B cell (primary cell): ENCODE measurements at places on chromosomes 7 and 10. TPM values are rescaled to one million over a fixed set of nuclear protein-coding genes. Genes with fewer than 3 reads are reported as not detected.

Gene IL6
- 222 and 341 TPM in 2 replicates for polyA plus RNA-seq

Gene EPO
- 0.10 TPM in 1 of 2 replicates, not detected in the other for polyA plus RNA-seq

Gene STOX1
- polyA plus RNA-seq, result 0.07 and 0.81 TPM in 2 replicates

Gene PIK3AP1
- polyA plus RNA-seq, result 130 and 167 TPM in 2 replicates

Gene CPA4
- polyA plus RNA-seq, result not detected in 2 replicates

Gene TEX47
- not detected in 2 replicates for polyA plus RNA-seq

Gene CCNJ
- polyA plus RNA-seq, result 2.8 and 2.9 TPM in 2 replicates

Gene FAM200A
- 1.6 and 2.1 TPM in 2 replicates for polyA plus RNA-seq

Gene SSC4D
- polyA plus RNA-seq, result 0.16 TPM in 1 of 2 replicates, not detected in the other

Gene LRIT1
- not detected in 2 replicates for polyA plus RNA-seq

Gene CHN2
- polyA plus RNA-seq, result 0.74 and 1.4 TPM in 2 replicates

Gene EXOC4
- 15.3 and 16.7 TPM in 2 replicates for polyA plus RNA-seq

Gene FAM24B
- 23.0 and 23.4 TPM in 2 replicates for polyA plus RNA-seq

Gene MOGAT3
- not detected in 2 replicates for polyA plus RNA-seq

Gene HDAC9
- polyA plus RNA-seq, result 49.1 and 86.1 TPM in 2 replicates

Gene CFAP46
- polyA plus RNA-seq, result 0.07 and 0.35 TPM in 2 replicates

Gene SYT15
- 0.17 and 0.18 TPM in 2 replicates for polyA plus RNA-seq

Gene LIPF
- not detected in 2 replicates for polyA plus RNA-seq

Gene ADAM8
- polyA plus RNA-seq, result 196 and 228 TPM in 2 replicates

Gene NDUFA5
- polyA plus RNA-seq, result 8.1 and 21.2 TPM in 2 replicates

Gene AKR1C4
- not detected in 2 replicates for polyA plus RNA-seq

Gene HYAL4
- polyA plus RNA-seq, result 0.42 TPM in 1 of 2 replicates, not detected in the other

Gene CHAT
- not detected in 2 replicates for polyA plus RNA-seq

Gene ADAMTS14
- not detected in 2 replicates for polyA plus RNA-seq

Gene C10orf105
- polyA plus RNA-seq, result 0.03 and 0.12 TPM in 2 replicates

Gene SPDYE3
- polyA plus RNA-seq, result not detected in 2 replicates

Gene GIMAP2
- polyA plus RNA-seq, result 13.2 and 19.9 TPM in 2 replicates

Gene SLC18A3
- not detected in 2 replicates for polyA plus RNA-seq

Gene TSPAN12
- polyA plus RNA-seq, result not detected in 2 replicates

Gene LEP
- polyA plus RNA-seq, result not detected in 2 replicates

Gene LRRN3
- 0.03 and 0.19 TPM in 2 replicates for polyA plus RNA-seq

Gene TMEM270
- polyA plus RNA-seq, result not detected in 2 replicates

Gene A1CF
- polyA plus RNA-seq, result not detected in 2 replicates

Gene ODAD2
- not detected in 2 replicates for polyA plus RNA-seq

Gene NAT16
- not detected in 2 replicates for polyA plus RNA-seq

Gene PKD2L1
- polyA plus RNA-seq, result 0.37 and 0.48 TPM in 2 replicates

Gene OR13A1
- 5.8 and 8.2 TPM in 2 replicates for polyA plus RNA-seq

Gene PLEKHS1
- polyA plus RNA-seq, result 0.06 and 0.09 TPM in 2 replicates

Gene RFC2
- 19.8 and 20.2 TPM in 2 replicates for polyA plus RNA-seq

Gene C7orf33
- polyA plus RNA-seq, result not detected in 2 replicates

Gene DLX5
- not detected in 2 replicates for polyA plus RNA-seq

Gene CYP3A7
- polyA plus RNA-seq, result not detected in 2 replicates

Gene PTPRE
- 6.6 and 11.9 TPM in 2 replicates for polyA plus RNA-seq

Gene WEE2
- not detected in 2 replicates for polyA plus RNA-seq

Gene TAS2R4
- polyA plus RNA-seq, result 0.22 and 0.39 TPM in 2 replicates

Gene PNLIPRP3
- not detected in 2 replicates for polyA plus RNA-seq

Gene LIPK
- polyA plus RNA-seq, result not detected in 2 replicates
